ENCODE measurements at places on chromosomes 16 and 17.

GRCh38 chr16:23979441-23979840 lies 143.7 kb downstream of the PRKCB start:
- DNase-seq, result no peak

DNA sequence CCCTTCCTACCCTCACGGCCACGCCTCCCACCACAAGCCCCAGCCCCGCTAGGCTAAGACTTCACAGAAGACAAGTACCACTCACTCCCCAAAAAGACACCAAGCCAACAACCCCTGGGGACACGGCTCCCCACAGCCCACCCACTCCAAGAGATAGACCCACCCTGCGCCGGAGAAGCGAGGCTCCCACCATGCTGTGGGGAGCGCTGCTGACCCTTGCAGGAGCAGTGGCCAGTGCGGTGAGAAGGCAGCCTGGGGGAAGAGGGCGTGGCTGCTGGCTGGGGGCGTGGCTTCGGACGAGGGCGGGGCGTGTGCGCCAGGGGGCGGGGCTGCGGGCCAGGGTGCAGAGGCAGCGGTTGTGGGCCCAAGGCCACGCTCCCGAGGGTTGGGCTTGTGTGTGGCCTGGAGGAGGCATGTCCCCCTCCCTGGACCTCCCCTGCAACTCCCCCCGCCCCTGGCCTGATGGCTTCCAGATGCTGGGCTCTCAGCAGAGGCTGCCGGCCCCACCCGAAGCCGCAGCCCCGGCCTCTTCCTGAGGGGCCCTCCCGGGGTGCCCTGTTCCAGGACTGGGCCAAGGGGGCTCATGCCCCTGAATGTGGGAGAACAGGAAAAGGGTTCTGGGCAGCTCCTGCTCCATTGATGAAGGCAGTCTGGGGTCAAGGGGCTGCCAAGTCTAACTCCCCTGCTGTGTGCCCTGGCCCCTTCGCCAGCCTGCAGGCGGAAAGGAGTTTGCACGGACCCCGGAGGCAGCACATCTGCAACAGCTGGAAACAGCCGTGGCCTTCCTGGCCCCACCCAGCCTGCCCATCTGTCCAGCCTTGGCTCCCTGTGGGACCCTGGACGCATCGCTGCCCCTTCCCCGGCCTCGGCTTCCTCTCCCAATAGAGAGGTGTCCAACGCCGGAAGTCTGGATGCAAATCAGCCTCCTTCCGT lies 9.1 kb downstream of the TFAP4 start:
- peak; percentile 96 for DNase-seq

DNA sequence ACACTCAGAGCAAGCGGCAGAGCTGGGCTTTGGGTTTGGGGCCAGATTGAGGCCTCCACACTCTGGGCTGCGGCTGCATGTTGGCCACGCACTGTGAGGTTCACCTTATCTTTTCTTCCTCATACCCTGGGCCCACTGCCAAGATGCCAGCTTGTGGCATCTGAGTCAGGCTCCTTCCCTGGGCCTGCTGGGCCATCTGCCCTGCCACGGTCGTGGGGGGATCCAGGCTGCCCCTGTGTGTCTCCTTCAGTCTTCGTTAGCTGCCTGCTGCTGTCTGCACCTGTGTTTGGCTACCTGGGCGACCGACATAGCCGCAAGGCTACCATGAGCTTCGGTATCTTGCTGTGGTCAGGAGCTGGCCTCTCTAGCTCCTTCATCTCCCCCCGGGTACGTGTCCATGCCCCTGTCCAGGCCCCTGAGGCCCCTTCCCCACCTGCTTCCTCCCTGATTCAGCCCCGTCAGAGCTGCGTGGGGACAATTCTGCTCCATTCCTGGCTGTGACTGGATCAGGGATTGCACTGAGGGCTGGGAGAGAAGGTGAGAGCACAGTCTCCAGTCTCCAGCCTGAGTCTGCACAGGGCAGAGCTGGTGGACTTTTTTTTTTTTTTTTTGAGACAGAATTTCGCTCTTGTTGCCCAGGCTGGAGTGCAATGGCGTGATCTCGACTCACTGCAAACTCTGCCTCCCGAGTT lies 11.2 kb downstream of the SPNS3 start:
- peak; percentile 22 for DNase-seq

GRCh38 chr16:63745456-63745855 lies 1376.4 kb downstream of the CDH11 start:
- no peak for DNase-seq
